ENCODE measurements at places on chromosomes 16 and 17.

GRCh38 chr17:21377705-21378396, 1.7 kb downstream of the KCNJ12 start:
- DNase-seq = no peak

DNA sequence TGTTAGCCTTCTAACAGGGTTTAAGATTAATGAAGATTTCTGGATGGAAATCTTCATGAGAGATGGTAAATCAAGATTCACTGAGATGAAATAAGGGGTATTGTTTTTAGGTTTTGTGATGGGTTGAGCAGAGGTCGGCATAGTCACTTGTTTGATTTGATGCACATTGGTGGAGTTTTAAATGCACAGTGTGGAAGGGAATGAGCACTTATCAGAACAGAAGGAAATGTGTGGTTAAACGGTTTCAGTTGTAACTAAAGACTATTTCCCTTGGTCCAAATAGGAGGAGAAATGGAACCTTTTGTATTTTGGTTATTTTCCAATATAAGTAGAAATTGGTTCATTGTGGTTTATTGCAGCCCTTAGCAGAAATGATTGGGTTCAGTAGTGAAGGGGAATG, 34.1 kb downstream of the CBFB start:
- DNase-seq = no peak

DNA sequence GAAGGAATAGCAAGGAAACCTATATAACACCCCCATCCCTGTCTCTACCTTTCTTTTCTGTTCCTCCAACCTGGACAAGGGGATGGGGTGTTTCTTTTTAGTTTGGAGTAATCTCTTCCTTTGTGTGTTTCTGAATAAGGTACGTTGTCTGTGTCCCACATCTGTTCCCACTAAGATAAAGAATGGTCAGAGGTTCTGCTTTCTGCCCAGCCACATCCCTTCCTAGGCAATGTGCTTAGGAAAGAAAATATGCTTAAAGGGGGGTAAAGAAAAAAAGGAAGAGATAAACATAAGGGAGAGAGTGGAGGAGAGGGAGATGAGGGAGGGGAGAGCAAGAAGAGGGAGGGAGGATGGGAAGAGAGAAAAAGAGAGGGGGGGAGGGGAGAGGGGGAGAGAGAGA, 35.1 kb downstream of the SLC6A2 start:
- DNase-seq = no peak

DNA sequence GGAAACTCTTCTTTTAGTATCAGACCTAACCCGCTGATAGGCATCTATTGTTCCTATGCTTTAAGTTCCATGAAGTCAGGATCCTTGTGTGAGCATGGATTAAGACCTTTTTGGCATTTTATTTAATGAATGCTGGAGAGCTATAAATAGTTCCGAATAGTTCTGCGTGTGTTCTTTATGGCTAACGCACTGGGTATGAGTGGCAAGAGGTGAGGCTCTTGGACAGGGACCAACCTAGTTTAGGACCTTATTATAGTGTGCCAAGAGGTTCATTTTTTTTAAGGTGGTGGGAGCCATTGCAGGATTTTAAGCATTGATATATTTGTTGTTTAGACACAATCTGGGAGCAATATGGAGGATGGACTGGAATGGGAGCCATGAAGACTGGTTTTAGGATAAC, 71.8 kb downstream of the KPNA2 start:
- no peak for DNase-seq

DNA sequence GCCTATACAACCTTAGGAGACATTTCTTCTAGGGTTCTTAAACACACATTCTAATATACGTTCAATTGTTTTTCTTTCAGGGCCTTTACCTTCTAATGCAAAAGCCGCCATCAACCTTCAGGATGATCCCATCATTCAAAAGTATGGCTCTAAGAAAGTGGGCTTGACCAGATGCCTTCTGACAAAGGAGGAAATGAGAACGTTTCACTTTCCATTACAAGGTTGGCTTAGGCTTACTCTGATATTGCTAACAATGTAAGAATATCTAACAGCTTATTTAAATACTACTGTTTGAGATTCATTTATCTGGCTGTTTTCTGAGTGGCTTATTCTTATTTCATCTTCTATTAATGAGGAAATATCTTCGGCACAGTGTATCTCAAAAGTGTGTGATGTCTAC, 15.4 kb downstream of the REXO5 start:
- no peak for DNase-seq

DNA sequence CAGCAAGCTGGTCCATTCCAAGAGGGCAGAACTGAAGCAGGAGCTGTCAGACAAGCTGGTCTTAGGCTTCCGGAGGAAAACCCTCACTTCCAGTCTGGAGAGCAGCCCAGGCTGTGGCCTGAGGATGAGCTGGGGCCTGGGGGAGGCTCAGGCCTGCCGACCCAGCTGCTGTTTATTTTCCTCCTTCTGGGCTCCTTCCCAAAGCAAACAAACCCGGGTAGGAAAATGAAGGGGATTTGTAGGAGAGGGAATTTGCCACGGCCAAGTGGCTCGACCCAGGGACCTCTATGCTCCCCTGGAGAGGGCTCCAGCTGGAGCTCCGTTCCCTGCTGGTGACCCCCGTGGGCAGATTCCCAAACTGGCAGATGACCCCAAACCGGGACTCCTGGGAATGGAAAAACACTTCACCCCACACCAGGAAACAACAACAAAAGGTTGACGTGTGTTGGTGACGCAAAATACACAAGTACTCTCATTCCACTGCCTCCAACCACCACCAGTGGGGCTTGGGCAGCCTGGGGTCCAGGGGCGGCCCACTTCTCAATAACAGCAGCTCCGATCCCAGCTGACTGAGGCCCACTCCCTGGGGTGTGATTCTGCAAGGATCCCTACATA, 8.8 kb downstream of the JUP start:
- DNase-seq = no peak

- no peak for DNase-seq
These were observed 11.1 kb upstream of the TFAP4 start for GRCh38 chr16:4283939-4284338.

DNA sequence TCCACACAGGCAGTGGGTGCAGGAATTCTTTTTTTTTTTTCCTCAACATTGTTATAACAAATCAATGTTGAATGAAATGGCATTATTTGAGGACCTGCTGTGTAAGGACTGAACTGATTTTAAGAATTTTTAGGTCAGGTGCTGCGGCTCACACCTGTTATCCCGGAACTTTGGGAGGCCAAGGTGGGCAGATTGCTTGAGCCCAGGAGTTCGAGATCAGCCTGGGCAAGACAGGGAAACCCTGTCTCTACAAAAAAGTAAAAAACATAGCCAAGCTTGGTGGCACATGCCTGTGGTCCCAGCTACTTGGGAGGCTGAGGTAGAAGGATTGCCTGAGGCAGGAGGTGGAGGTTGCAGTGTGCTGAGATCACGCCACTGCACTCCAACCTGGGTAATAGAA, 12.4 kb downstream of the MPRIP start:
- DNase-seq = no peak

DNA sequence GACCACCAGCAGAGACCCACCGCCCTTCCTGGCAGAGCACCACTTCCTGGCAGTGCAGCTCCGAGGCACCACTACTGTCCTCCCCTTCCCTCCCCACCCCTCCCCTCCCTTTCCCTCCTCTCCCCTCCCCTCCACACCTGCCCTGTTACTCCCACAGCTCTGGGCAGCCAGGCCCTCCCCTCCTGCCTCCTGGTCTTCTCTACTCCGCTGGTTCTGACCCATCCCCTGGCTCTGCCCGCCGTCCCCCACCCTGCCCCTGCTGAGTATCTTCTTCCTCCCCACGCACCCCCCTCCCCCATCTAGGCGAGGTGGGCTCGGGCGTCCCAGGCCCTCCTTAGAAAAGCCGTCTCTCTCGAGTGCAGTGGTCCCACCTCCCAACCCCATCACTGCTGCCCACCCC, 77.7 kb downstream of the AMFR start:
- no peak for DNase-seq

DNA sequence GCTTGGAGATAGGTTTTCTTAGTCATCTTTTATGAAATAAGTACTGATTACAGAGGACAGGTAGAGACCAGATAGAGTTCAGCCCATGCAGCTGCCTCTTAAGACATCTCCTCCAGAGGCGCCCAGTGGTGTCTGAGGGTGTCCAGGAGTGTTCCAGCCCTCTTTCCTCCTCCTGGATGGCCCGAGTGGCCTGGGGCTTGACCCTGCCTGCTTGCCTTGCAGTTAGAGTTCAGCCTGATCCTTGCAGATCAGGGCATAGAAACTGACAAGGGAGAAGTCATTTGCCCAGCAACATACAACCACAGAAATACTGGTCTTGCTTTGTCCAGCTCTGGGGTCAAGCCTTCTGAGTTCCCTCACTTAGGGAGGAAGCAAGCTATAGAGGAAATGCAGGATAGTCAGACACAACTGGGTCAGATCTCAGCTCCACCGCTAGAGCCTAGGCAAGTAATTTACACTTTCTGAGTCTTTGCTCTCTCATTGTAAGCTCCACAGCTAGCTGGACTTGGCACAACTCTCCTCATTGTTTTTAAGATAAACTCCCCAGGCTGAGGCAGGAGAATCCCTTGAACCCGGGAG, 3.6 kb upstream of the CCL1 start:
- DNase-seq = no peak

- DNase-seq = no peak
These were observed 437.7 kb downstream of the HS3ST3B1 start for GRCh38 chr17:14738652-14738988.

DNA sequence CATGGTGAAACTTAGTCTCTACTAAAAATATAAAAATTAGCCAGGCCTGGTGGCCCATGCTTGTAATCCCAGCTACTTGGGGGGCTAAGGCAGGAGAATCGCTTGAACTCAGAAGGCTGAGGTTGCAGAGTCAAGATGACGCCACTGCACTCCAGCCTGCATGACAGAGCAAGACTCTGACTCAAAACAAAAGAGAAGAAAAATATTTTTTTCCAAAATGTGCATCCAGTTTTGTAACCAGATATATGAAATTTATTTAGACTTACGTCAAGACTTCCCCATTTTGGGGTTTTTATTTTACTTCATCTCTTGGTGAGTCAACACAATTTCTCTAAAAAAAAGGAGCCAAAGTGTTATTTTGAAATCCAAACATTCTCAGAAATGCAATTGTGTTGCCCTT, 5.5 kb upstream of the TM4SF5 start:
- no peak for DNase-seq

GRCh38 chr17:9432134-9432885, 143.3 kb downstream of the STX8 start:
- DNase-seq = no peak

GRCh38 chr17:28227316-28228108, 91.5 kb upstream of the TMEM97 start:
- DNase-seq = no peak
